ENCODE measurements at places on chromosomes 11 and 22. TPM values are rescaled to one million over a fixed set of nuclear protein-coding genes. Genes with fewer than 3 reads are reported as not detected.

- no peak for DNase-seq
These were observed 29.7 kb upstream of the KCNA4 start for GRCh38 chr11:30046578-30046945.

DNA sequence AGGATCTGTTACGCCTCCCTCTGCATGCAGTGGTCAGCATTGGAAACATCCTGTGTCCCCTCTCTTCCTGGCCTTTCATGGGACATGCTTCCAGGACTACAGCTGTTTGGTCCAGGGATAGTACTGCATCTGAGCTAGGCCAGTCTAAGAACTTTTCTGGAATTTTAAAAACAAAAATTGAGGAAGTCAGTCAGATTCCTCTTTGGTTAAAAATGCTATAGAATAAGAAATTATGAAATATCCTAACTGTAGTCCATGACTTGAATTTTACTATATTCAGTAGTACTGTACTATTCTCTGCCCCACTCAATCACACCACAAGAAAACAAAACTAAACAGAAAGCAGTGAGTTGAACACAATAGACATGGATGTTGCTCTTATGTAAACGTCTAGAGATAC is 201.0 kb upstream of the CADM1 start:
- no peak for DNase-seq

DNA sequence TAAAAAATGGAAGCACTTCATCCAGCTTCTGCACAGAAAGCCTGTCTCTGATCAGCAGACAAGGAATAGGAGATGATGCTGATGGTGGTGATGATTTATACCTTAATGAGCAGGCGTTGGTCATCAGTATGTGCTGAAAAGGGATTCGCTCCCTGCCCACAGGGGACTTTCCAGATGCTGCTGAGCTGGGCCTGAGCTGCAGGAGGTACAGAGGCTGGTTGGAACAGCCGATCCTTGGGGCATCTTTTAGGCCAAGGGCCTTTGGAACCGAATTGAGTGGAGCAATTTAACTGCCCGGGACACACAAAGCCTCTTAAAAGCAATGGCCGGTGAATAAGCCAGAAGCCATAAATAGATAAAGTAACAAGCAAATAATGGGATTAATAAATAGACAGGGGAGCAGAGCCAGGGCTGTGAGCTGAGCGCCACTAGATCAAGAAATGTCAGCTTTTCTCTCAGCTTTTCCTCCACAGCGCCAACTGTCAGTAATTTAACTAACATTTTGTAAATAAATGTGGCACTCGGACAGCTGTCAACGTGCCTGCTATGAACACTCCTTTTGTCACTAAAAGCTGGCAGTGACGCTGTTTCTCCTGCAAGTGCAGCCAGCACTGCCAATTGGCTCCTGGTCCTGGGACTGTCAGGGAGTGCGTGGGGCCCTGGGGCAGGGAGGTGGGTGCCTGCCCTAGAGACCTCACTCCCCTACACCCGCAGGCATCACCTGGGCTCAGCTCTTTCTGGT is 562.3 kb downstream of the NTM start:
- DNase-seq: no peak

DNA sequence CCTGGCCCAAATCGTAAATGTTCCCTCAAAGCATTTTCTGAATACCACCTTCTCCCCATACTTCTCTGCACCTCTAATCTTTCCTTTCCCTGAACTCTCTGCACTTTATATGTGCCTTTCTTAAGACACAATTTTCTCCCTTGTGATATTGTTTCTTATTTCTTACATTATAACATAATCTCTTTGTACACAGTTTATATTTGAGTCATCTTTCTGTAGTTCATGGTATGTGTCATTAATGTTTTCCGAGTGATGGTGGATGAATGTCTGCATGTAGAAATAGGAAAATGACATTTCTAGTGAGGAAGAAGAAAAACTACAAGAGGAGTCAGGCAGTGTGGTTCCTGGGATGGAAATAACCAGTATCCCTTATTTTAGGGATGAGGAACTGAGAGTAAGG is 5.5 kb downstream of the ACRV1 start:
- DNase-seq: peak; percentile 11

DNA sequence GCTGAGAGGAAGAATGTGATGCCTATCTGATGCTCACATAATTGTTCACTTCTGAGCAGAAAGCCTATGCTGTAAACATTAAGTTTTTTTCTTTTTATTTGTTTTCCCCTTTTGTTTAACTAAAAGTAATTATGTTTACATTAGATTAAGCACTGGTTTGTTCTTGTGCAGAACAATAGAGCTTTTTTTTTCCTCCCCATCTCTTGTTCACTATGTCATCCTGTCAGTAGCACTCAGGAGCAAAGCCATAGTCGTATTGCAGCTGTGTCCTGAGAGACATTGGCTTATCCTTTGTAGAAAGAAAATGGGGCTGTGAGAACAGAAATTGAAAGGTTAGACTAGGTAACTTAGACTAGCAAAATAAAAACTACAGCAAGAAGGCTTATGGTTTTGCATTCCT is 301.8 kb upstream of the RAG2 start:
- DNase-seq: no peak

GRCh38 chr11:19079643-19080440 is 19.3 kb upstream of the MRGPRX2 start:
- DNase-seq: peak; percentile 89

DNA sequence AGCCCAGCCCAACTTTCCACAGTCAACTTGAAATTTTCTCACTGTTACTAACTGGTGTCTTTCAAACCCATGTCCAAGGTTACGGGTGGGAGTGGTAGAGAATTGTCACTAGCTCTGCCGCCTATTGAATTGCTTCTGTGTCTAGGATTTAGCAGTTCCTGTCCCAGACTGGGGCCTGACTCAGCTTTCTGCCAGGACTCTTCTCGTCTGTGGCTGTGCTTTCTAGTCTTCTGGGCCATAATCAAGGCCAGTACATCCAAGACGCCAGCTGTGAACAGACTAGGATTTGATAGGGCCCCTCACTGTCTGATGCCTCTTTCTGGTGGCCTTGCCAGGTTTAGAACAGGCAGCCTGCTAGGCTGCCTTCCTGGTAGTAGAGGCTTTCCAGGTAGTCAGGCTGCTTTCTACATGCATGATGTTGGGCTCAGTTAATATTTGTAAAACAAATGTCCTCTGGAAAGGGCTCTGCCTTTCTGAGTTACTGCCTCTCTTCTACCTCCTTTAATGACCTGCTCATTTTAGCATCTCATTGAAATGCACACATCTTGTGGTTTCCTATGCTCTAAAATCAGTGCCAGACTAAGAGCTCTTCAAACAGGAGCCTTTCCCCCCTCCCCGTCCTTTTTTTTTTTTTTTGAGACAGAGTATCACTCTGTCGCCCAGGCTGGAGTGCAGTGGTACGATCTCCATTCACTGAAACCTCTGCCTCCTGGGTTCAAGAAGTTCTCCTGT is 13.1 kb upstream of the HIKESHI start:
- no peak for DNase-seq

GRCh38 chr22:43996981-43997265 is 27.2 kb upstream of the PARVB start:
- DNase-seq: no peak

Gene FIBIN
- not detected for total RNA-seq

Gene TMEM134
- total RNA-seq: 33.4 TPM

Gene FREY1
- 1.4 TPM for total RNA-seq

Gene THOC5
- total RNA-seq: 82.9 TPM

Gene CD6
- not detected for total RNA-seq

Gene NAALAD2
- 1.1 TPM for total RNA-seq

Gene MMP1
- total RNA-seq: 1,684 TPM

Data from endothelial cell of umbilical vein (primary cell).